ENCODE measurements at places on chromosomes 3 and 15. TPM values are rescaled to one million over a fixed set of nuclear protein-coding genes. Genes with fewer than 3 reads are reported as not detected.

- no peak for DNase-seq
- no peak overlapping the region for H3K27ac ChIP-seq
- H3K27me3 ChIP-seq: no peaks in the 10 kb centered on the region
- H3K36me3 ChIP-seq: no peaks in the 10 kb centered on the region
- H3K4me1 ChIP-seq: peaks cover 9% of the 10 kb centered on the region
These were observed 19.2 kb downstream of the CDIN1 start for GRCh38 chr15:36598529-36599177.

Gene SETD5
- 103 TPM for total RNA-seq

Gene DNAJA4
- 2.1 TPM for total RNA-seq

DNA sequence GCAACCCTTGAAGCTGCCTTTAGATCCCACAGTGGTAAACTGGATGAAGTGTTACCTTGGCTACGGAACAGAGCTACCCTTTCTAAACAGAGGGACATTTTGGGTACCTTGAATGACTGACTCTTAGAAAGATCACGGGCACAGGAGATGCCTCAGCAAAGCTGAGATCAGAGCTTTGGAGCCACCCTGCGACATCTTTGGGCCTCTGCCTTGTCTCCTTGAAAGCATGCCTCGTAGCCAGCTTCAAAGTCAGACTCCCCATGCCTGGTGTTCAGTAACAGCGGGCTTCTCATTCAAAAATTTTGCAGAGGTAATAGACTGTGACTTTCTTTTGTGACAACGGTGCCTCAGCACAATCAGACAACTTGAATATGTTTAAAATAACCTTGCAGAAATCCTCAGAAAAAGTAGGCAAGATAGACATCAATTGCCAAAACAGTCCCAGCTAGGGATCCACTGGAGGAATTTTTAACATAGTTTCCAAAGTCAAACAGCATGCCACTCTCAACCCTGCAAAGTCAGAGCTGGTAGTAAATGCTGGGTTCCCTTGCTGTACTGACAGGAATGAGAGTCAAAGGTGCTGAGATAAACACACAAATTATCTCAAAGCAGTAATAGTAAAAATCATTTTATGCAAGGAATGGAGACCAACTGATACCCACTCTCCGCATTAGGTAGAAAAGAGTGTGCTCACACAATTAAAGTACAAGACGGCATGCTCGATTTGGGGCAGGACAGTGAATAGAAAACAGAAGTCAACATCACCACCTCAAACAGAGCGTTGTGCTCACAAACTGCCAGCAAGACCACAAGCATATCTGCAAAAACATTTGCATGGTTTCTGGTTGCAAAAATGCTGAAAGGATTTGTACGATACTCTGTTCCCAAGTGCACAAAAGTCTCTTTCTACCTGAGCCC is 82.1 kb downstream of the MYO1E start:
- peaks cover 44% of the 10 kb centered on the region for H3K4me1 ChIP-seq
- no peaks in the 10 kb centered on the region for H3K36me3 ChIP-seq
- H3K4me3 ChIP-seq: no peak overlapping the region

GRCh38 chr3:189301479-189301878 is 129.7 kb downstream of the TPRG1 start:
- no peak for DNase-seq
- peaks cover 22% of the 10 kb centered on the region for H3K4me1 ChIP-seq
- no peaks in the 10 kb centered on the region for H3K36me3 ChIP-seq

All from osteoblast (primary cell).